GM12864 (cell line): ENCODE measurements at places on chromosomes 12 and 14.

- no peak for DNase-seq
Observed at GRCh38 chr14:24766434-24766833, 132.4 kb upstream of the GZMB start.

GRCh38 chr12:76470028-76470939 lies 89.3 kb downstream of the OSBPL8 start:
- DNase-seq = peak; percentile 7

DNA sequence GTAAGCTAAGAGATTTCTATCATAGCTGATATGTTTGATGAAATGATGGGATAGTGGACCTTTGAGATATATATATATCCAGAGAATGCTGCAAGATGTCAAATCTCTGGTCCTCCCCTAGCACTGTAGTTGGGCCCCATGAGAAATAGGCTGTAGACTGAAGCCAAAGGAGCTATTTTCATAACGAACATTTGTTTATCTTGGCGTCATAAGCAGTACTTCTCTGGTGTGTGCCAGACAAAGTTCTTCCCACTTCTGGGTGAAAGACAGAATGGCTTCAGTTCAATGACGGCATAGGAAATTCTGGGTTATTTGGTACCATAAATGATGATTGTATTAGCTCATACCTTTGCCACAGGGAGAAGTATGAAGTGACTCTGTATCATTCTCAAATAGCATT lies 534.3 kb downstream of the SOX5 start:
- no peak for DNase-seq

GRCh38 chr14:59278111-59278510 lies 89.6 kb downstream of the DAAM1 start:
- DNase-seq = no peak

DNA sequence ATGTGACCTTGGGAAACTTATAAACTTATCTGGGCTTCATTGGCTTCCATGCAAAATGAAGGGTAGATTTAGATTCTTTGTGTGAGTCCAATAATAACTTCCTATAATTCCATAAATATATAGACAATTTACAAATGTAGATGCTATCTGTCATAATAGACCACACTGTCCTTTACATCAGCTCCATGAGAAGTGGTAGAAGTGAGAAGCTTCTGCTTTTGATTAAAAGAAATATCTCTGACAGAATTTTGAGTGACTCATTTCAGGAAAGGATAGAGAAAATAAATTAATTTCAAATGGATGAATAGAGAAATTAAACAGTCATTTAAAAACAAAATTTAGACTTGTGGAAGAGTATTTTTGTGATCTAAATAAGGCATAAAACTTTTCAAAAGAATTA lies 329.7 kb upstream of the ATP2B1 start:
- no peak for DNase-seq

GRCh38 chr12:25054783-25055144 lies 105.9 kb upstream of the BCAT1 start:
- DNase-seq = peak; percentile 56

- DNase-seq = no peak
Observed at GRCh38 chr12:5262450-5262849, 169.5 kb upstream of the NTF3 start.

- DNase-seq = no peak
Observed at GRCh38 chr14:39666386-39666785, 234.2 kb upstream of the FBXO33 start.

- no peak for DNase-seq
Observed at GRCh38 chr14:22434030-22434429, 155.0 kb downstream of the DAD1 start.

- DNase-seq = no peak
Observed at GRCh38 chr14:75181293-75182062, 5.1 kb upstream of the TMED10 start.

DNA sequence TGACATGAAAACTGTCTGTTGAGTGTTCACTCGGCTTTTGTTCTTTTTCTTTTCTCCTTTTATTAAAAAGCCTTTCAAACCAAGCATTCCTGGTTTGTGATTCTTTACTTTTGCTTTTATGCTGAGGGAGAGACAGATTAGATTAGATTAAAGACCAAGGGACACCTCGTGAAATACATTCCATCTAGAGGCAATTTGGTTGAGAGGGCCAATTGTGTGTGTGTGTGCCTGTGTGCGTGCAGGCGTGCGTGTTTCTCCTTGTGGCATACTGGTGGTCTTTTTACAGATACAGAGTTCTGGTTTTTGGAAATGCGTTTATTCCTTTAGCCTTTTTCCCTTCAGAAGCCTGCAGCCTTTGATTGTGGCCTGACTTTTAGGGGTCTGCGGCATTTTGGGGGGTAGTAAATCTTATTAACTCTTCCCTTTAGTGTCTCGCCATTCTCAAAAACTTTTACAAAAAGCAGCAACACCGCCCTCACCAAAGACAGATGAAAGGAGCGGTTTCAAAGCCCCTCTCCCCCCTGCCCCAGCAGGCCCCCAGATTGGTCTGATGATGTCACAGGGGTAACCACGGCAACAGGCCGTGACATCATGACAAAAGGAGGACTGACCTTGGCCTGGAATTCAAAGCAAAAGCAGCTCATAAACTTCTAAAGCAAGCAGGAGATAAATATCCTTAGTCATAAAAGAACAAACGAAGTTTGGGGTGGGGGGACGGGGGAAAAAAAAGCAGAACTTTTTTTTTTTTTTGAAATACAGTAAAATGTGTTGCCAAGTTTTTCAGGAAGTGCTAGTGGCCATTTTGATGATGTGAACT lies 84.1 kb upstream of the TBX3 start:
- no peak for DNase-seq
